ENCODE measurements at places on chromosomes 6 and 20.

GRCh38 chr20:43941476-43942200, 27.0 kb downstream of the TOX2 start:
- DNase-seq: no peak

DNA sequence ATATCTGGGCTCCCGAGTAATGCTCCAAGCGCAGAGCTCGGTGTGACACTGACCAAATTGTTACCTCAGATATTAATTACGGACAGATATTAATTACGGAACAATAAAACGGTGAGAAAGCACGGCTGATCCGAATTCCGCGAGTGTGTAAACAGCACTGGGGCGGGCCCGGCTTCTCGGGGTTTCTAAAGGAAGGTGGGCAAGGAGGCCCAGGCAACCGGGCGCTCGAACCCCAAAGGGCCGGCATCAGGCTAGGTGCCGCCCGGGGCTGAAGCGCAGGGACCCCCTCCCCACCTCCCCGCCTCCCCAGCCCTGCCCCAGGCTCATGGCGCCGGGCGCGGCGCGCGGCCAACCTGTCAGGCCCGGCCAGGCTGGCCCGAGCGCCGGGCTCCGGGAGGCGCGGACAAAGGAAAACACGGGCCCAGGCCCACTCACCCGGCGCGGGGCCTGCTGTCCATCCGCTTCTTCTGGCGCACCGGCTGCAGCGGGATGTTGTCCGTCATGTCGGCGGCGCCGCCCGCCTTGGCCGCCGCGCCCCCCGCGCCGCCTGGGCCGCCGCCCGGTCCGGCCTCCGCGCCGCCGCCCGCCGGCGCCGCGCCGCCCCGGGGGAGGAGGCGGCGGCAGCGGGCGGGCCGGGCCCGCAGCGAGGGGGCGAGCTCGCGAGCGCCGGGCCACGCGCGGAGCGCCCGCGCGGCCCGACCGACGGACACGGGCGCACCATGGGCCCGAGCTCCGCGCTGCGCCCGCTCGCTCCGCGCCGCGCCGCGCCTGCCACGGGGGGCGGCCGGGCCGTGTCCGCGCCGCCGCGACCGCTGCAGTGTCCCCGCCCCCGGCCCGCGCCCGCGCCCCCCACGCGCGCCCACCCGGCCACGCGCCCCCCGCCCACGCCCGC, at the start of gene ATP9A:
Gene ATP9A (minus strand): TSS at position 524 of the 892 bp plus-strand sequence. CDS start 21 bp downstream, at position 503.
- no peak for DNase-seq

- DNase-seq: no peak
Observed at GRCh38 chr6:98576791-98577190, 257.6 kb upstream of the POU3F2 start.

DNA sequence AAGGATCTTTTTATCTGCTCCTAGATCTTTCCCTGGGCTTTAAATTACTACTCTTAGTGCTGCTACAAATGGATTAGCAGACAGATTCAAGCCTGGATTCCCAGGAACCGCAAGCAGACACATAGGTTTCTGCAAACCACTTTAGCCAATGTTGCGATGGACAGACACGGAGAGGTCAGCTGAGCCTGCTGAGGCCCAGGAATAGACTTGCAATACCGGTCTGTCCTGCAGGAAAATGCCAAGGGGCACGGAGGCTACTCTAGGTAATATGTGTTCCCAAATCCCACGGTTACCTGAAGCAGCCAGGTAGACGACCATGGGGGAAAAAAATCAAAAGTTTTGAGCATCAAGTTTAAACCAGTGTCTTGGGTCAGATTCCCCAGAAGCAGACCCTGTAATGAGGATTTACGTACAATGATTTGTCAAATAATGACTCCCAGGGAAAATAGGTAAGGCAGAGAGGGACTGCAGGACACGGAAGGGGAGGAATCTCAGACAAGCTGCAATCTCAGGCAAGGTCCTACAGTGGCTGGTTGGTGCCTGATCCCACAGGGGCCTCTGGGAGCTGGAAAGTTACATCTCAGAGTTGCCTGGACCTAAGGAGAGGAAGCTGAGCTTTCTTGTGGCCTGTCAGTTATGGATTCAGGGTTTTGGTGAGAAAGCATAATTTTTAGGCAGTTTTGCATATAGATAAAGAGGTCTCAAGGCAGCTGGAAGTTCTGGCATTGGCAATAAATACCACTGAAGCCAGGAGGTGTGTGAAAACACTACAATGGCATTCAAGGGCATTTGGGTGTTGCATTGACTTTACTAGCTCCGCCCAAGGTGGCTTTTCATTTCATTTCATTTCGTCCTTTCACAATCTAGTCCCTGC, 12.5 kb downstream of the OTOR start:
- no peak for DNase-seq

GRCh38 chr6:119170103-119170446, 91.6 kb upstream of the FAM184A start:
- DNase-seq: no peak

- no peak for DNase-seq
Observed at GRCh38 chr6:5557506-5557905, 296.2 kb downstream of the FARS2 start.

DNA sequence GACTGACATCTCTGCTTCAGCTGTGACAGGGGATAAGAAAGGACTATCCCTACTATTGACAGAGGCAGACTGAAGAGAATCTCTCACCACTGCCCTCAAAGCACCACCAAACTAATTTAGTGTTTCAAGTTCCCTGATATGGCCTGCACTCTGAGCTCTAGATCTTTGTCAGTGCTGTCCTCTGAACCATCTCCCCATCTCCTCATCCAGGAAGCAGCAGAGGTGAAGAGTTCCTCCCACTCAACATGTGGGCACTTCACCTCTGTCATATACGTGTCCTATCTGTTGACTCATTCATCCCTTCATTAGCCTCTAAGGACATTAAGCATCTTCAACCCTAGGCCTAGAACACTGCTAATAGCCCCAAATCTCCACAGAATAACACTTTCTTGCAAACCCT, 14.1 kb downstream of the FAM210B start:
- DNase-seq: no peak

DNA sequence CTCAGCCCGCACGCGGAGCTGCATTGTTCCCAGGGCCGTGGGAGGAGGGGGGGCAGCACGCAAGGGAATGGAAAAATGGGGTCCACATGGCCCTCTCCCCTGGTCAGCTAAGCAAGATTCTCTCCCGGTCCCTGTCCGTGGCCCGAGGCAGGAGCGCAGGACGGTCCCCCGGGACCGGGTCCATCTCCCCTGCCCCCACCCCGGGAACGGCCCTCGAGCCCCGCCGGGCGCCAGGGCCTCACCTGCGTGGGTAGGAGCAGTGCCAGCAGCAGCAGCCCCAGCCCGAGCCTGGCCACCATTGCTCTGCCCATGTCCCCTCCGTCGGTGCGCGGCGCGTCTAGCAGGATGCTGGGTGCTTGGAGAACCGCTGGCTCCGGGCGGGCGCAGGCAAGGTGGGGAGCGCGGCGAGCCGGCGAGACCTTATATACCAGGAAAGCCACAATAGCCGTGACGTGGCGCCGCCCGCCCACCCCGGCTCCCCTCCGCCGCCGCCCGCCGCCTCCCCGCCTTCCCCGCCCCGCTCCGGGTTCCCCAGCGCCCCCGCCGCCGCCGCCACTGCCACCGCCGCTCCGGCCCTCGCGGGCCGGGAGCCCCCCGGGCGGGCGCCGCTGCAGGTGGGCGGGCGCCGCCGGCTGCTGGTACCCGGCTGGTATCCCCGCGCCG, at the start of gene CD24:
Gene CD24 (minus strand): TSS at position 394 of the 663 bp plus-strand sequence. CDS start 83 bp downstream, at position 311.
- DNase-seq: no peak

- no peak for DNase-seq
Observed at GRCh38 chr6:128463942-128464341, 56.5 kb downstream of the PTPRK start.

GRCh38 chr20:59774921-59775686, 158.3 kb downstream of the SYCP2 start:
- DNase-seq: no peak

DNA sequence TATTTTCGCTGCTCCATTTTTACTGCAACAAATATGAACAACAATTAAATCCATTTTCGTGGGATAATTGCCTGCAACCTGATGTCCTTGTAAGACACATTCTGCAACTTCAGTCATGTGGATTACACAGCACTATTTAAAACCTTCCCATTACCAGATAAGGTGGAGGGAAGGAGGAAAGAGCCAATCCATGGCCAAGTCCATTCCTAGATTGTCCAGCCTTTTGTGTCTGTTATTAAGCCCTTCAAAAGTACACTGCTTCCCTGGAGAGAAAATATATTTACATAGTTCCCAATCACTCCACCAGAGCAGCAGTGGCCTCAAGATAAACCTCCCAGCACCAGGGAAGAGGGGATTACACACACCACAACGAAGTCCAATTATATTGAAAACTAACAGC, 347.9 kb downstream of the CDH26 start:
- DNase-seq: no peak

Data from activated effector memory CD4-positive, alpha-beta T cell treated with Interleukin-2 at 50 U/mL for 16 hours (primary cell).